ENCODE measurements at places on chromosomes 2 and 18.

DNA sequence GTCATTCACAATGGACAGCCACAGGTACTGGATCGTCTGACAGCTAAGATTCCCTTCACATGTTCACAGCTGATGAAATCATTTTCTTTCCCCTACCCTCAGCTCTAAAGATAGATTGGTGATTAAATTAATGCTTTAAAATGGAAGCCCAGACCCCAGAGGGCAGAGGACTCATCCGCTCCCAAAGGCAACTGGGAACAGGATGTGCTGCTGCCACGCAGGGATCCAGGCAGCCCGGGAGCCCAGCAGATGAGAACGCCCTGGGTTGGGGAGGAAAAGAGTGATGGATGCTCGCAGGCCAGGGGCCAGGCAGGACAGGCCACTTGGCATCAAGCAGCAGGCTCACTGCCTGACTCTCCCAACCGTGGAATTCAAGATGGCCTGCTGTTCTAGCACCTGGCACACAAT, 41.3 kb downstream of the HDHD2 start:
- no peak for DNase-seq

DNA sequence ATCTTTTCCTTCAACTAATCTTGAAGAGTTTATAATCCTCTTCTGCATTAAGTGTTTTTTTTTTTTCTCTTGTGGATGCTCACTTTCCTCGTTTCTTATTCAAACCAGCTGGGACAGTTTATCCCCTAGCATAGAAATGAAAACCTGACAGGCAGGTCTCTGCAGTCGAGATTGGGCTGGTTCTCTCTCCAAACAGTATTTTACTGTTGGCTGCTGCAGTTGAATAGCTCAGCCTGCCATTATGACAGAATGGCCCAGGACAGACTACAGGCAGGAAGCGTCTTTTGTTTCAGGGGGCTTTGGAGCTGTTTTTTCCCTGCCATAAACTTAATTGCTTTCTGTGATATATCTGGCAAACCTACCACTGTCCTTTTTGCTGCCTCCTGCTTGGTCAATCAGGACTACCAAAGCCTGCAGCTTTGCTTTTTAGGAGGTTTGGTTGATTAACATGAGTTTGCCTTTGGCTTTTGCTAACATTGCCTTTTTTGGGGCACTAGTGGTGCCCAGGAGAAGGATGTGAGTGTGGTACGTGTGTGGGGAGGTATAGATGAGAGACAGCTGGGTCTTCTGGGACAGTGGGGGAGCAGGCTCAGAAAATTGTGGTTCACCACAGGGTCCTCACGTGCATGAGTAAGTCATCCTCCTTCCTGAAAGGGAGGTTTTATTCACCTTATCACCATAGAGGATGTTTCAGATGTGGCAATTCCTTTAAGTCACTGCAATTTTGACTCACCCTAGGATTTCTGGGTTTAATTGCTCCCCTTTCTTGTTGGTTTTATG, 128.7 kb downstream of the LYPD6B start:
- DNase-seq = no peak

GRCh38 chr18:43869451-43870008, 592.2 kb upstream of the SYT4 start:
- DNase-seq = no peak

GRCh38 chr2:33488178-33488690, 11.8 kb downstream of the RASGRP3 start:
- no peak for DNase-seq

GRCh38 chr2:121098556-121098955, 186.4 kb downstream of the TFCP2L1 start:
- DNase-seq = no peak

- DNase-seq = no peak
Observed at GRCh38 chr2:239590276-239590675, 189.5 kb upstream of the HDAC4 start.

DNA sequence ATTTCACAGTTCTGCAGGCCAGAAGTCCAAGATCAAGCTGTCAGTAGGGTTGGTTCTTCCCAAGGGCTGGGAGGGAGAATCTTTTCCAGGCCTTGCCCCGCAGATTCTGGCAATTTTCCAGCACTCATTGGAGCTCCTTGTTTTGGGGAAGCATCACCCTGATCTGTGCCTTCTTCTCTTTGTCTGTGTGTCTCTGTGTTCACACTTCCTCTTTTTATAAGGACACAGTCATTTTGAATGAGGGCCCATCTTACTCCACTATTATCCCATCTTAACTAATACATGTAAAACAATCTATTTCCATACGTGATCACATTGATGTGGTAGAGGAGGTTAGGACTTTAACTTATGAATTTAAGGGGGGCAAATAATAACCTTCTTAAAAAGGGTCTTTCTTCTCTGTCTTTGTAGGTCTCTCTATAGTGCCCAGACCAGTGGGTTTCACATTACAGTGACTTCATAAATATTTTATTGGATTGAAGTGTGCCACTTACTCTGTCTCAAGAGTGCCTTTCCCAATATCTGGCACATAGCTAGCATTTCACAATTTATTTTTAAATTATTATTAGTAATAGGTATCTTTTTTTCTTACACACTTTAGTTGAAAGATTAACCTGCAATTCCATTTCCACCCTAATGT, 68.9 kb upstream of the CBLN2 start:
- no peak for DNase-seq

DNA sequence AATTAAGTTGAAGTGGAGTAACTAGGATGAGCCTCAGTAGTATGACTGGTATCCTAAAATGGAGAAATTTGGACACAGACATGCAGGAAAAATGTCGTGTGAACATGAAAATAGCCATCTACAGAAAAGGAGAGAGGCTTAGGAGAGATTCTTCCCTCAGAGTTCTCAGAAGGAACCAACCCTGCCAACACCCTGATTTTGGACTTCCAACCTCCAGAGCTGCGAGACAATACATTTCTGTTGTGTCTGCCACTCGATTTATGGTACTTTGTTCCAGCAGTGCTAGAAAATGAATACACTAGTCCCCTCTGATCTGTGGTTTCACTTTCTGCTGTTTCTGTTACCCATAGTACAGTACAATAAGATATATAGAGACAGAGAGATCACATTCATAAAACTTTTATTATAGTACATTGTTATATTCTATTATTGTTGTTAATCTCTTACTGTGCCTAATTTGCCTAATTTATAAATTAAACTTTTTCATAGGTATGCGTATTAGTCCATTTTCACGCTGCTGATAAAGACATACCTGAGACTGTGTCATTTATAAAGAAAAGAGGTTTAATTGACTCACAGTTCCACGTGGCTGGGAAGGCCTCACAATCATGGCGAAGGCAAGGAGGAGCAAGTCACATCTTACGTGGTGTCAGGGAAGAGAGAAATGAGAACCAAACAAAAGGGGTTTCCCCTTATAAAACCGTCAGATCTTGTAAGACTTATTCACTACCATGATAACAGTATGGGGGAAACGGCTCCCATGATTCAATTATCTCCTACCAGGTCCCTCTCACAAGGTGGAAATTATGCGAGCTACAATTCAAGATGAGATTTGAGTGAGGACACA, 41.3 kb downstream of the PLEKHA3 start:
- DNase-seq = no peak

GRCh38 chr2:209591021-209591420, 167.2 kb downstream of the MAP2 start:
- no peak for DNase-seq

DNA sequence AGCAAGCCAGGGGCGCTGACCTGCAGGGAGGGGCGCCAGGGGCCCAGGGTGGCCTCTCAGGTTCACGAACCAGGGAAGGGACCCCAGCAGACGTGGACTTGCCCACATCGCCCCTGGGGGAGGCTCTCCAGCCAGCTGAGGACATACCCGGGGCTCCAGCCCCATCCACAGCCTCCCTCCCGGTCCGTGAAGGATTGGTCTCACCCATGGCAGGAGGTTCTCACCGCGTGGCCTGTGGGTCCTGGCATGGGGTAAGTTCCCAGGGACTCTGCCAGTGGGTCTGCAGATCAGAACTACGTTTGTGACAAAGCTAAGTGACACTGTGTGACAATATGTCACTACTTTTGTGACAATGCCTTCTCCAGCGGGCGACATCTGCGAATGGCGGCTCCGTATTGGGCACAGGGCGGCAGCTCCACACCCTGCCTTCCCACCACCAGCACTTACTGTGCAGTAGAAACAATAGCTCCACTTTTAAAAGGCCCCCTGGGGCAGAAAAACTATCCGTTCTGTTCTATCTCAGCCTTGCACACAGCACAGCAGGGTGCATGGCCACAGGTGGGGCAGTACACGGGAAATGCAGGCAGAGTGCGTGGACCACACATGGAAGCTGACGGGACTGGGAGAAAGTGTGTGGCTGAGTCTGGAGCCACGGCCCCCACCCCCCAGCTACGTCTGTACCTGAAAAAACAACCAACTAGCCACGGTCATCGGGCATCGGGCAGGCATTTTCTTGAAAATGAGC, 65.2 kb upstream of the CTDP1 start:
- DNase-seq = no peak

DNA sequence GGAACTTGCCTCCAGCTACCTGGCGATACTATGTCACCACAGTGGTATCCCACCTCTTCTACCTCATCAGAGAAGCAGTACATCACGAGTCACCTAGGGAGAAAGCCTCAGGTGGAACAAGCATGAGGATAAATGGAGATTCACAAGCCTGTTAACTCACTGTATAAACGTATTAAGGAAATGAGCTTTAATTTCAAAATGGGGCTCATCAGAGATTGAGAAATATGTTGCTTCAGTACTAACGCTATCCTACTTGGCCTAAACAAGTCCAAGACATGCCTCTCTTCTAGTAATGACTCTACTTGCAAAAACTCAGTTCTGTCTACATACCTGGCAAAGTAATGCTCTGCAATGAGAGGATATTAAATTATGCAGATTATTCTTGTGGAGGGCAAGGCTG, 4.3 kb downstream of the SLC39A6 start:
- no peak for DNase-seq

DNA sequence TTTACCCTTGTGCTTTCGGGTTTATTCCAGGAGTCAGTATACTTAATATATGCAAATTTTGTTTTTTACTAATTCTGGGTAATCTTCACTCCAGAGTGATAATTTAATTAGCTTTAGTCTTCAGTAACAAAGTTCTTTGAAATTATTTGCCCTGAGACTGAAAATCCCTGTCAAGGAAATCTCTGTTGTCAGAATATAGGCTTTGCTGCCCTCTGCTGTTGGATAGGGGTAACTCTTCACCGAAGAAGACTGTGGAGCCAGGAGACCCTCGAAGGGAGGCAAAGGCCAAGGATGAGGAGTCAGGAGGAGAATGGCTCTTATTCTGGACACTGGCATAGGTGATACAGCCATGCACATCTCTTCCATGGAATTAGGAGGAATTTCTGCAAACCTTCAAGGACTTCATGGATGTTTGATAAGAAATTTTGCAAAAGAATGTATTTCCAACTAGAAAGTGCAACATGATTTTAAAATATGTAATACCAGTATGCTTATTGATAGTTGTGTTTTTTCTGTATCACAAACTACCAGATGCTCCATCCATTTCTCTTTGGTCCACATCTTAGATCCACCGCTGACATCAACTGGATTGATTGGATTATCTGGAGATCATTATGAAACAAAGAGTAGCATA, 182.3 kb downstream of the RDH14 start:
- DNase-seq = peak; percentile 31

DNA sequence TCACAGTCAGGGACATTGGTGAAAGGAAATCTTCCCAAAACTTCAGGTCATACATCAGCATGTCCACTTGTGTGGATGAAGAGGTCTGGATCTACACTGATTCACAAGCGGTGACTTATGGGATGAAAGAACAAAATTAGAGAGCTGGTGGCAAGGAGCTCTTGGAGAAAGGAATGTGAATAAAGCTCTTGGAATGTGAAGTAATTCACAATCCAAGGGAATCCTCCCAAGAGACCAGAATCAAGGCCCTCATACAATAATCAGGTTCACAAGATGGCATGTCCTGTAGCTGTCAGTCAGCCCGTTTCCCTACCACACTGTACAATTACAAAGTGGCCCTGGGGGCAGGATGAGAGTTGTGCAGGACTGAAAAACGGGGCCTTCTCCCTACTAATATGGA, 96.2 kb downstream of the MRPS9 start:
- no peak for DNase-seq

GRCh38 chr2:236847538-236848263, 238.0 kb upstream of the COPS8 start:
- DNase-seq = no peak

GRCh38 chr18:47163241-47163640, 12.9 kb downstream of the IER3IP1 start:
- DNase-seq = no peak

DNA sequence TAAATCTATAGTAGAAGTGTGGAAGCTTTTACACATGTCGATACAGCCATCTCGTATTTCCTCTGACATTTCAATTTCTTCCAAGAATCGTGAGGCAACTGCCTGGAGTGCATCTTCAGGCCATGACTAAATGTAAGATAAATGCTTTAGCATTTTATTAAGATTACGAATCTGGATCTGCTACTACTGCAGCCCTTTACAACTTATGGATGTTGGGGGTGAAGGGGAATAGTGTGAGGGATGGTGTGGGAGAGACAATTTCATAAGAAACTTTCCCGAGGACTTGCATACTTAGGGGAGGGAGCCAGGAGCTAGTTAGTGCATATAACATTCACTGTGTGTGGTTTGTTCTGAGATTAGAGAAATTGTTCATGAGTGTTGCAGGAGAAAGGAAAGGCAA, 204.8 kb downstream of the SLC39A10 start:
- no peak for DNase-seq

- no peak for DNase-seq
Observed at GRCh38 chr2:217263756-217264155, 403.9 kb upstream of the TNP1 start.

DNA sequence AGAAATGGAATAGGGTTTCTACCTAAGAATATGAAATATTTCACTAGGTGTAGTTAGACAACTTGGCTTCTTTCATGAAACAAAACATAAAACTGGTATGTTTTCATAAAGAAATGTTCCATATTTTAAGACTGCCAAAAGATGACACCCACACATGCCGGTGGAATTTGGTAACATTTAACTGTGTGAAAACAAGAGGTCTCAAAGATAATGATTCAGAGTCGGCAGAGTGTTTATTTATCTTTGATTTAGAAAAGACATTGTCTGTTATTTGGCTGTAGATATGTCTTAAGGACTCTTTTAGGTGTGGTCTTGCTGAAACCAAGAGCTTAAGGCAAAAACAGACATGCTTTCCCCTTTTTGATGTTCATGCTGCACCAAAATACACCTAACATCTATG, 63.5 kb upstream of the FN1 start:
- no peak for DNase-seq

- DNase-seq = no peak
Observed at GRCh38 chr2:217820091-217820819, 182.5 kb downstream of the TNS1 start.

DNA sequence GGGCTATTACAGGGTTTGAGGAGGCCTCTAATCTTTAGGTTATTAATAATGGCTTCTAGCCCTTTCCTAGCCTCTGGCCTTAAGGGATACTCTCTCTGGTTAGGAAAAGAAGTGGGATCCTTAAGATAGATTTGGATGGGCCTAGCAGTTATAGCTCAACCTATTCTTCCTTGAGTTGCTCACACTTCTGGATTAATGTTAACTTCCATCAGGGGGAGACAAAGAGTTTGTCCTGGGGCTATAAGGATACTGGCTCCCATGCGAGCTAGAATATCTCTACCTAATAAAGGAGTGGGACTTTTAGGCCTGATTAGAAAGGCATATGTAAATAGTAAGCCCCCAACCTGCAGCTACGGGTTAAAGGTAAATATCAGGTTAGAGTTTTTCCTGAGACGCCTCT, 14.3 kb upstream of the PTH2R start:
- no peak for DNase-seq

- DNase-seq = no peak
Observed at GRCh38 chr2:78506301-78506700, 519.2 kb upstream of the REG3G start.

- no peak for DNase-seq
Observed at GRCh38 chr2:114488841-114489530, 46.5 kb downstream of the DPP10 start.

GRCh38 chr18:58753976-58754375, 82.7 kb downstream of the MALT1 start:
- DNase-seq = no peak

All from iPS DF 6.9 (cell line).